M059J (cell line): ENCODE measurements at places on chromosomes 13 and 19.

DNA sequence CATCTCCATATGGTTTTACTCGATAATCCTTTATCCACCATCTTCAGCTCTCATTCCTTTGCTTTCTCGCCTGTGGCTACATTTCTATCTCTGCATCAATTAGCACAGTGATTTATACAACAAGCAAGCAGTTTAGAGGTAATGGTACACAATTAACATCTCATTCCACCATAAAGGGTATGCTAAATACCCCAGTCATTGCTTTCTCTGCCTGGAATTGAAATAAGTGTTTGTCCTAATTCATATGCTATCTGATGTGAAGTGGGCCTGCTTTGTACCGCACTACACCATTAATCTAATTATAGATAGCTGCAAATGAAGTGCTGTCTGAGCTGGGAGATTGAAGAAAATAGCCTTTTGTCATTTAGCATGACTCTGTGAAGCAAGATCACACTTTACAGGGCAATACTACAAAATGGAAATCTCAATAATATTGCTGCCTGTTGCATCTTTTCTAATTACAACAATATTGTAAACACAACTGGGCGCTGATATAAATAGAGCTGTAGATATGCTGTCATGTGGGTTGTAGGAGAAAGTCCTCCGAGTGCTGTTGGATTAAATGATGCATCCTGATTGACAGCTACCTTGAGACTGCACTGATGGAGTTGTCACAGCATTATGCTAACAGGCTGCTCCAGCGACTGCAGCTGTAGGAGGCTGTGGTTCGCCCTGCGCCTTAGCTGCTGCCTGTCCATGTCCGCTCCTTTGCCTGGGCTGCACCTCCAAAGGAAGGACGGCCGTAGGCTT, 78.2 kb downstream of the GGACT start:
- no peak for DNase-seq

DNA sequence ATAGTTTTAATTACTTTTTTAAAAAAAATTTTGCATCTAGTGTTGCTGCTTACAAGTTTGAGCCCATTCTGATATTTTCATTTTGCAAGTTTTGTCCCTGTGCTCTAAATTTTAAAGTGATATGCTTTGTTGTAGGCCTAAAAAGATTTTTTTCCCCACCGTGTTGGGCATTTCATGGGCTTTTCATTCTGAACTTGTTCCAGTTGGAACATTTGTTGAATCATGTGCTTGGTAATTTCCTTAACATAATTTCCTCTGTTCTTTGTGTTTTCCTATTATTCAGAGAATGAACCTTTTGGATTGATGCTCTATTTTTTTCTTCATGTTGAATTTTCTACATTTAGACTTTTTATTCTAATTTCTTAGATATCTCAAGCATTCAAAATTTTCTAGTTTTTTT, 206.4 kb upstream of the SPRY2 start:
- no peak for DNase-seq

DNA sequence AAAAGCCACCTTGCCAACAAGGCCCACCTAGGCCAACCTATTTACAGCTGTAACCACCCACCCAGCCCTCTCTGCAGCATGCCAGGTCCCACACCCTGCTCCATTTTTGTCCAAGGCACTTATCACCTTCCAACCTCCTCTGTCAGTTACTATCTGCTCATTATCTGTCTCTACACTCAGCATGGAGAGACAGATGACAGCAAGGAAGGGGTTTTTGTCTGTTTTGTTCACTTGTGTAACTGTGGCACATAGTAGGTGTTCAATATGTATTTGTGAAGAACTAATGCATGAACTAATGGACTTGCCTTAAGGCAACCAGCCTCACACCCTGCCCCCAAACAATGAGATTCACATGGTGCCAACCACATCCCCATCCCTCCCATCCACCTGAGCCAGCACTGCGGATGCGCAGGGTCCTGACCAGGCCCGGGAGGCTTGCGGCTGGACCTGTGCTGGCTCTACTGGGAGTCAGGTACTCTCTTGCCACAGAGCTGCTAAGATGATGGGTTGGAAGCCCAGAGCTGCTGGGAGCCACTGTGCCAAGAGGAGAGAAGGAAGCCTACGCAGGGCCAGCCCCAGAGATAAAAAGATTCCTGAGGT, 17.3 kb downstream of the DEDD2 start:
- DNase-seq: no peak

DNA sequence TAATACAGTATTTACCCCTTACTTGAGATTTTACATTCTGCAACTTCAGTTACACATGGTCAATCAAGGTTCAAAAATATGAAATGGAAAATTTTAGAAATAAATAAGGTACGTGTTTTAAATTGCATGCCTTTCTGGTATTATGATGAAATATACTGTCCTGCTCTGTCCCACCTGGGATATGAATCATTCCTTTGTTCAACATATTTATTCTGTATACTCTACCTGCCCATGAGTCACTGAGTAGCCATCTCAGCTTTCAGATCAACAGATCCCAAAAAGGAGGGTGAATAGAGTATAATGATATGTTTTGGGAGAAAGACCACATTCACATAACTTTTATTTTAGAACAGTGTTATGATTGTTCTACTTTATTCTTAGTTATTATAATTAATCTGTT, 37.8 kb downstream of the STOML3 start:
- no peak for DNase-seq

DNA sequence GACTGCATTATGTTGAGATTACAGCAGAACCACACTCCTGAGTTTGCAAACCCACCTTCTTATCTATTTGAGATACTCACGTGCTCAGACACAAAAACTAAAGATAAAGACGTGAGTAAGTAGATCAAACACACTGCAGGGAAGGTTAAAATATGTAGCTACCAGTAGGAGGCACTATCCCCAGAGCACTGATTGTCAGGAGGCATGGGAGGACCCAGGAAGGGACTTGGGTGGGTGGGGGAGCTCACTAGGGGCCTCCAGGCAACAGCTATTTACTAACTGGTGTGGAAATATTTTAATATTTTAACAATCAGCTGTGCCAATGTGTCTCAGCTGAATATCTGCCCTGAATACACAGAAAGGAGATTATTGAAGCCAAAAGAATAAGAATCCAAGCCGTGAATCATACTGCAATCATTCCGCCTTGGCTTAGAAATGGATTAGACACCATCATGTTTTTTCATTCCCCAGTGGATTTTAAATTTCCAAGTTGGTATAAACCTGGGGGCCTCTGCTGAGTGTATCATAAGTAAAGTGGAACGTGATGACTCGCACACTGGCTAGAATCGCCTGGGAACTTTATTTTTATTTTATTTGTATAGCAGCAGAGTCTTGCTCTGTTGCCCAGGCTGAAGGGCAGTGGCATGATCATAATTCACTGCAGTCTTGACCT, 73.2 kb upstream of the CACNA1A start:
- peak; percentile 70 for DNase-seq

DNA sequence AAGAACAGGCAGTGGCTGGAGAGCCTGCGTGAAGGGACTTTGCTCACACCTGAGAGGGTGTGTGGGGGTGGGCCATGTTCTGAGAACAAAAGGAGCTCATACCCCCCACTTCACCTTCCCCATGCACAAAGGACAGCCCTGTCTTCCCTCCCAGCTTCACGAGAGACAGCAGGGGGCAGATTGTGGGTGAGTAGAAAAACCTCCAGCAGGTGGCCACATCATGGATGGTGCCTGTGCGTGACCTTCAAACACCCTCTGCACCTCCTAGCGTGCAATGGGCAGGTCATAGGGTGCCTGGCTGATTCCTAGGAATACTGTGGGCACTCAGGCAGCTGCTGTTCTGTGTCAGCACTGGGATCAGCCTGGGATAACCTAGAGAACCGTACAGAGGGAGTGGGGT, 36.3 kb upstream of the PSG9 start:
- DNase-seq: no peak

- DNase-seq: no peak
Measured at GRCh38 chr13:30042272-30042671, 191.9 kb upstream of the UBL3 start.

DNA sequence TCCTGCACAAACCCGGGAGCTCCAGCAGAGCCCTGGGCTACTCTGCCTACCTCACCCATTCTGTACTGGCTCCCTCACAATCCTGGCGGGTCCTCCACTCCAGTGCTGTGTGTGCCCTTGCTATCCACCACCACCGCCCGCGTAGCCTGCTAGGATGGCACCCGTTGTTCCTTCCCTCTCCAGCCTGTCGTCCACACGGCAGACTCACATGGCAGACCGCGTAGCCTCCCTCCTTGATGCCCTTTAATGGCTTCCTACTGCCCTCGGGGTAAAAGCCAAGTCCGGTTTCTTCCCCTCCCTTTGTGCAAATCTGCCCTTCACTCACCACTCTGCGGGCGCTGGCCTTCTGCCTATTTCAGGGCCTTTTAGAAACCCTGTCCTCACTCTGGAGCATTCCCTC, 106.6 kb downstream of the RAB20 start:
- DNase-seq: no peak

GRCh38 chr19:6018786-6019185, 40.8 kb upstream of the RANBP3 start:
- no peak for DNase-seq

DNA sequence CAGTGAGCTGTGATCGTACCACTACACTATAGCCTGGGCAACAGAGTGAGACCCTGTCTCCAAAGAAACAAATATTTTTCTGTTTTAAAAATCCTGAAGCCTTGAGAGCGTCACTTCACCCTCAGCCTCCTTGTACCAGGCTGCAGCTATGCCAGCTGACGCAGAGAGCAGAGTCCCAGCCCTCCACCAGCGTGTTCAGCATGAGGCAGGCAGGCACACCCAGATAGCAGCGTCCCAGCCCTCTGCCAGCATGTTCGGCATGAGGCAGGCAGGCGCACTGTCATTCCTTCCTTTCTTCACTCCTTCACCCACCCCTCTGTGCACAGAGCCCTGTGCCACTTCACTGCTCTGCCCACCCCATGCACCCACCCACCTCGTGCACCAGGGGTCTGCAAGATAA, 43.3 kb upstream of the USE1 start:
- no peak for DNase-seq

- DNase-seq: peak; percentile 50
Measured at GRCh38 chr13:34654203-34654602, 287.9 kb upstream of the NBEA start.

- DNase-seq: peak; percentile 9
Measured at GRCh38 chr19:32674153-32674930, 638 bp downstream of the ANKRD27 start.

- no peak for DNase-seq
Measured at GRCh38 chr19:1468274-1468820, 10.7 kb downstream of the C19orf25 start.

- DNase-seq: no peak
Measured at GRCh38 chr13:47110833-47111240, 214.0 kb upstream of the HTR2A start.

DNA sequence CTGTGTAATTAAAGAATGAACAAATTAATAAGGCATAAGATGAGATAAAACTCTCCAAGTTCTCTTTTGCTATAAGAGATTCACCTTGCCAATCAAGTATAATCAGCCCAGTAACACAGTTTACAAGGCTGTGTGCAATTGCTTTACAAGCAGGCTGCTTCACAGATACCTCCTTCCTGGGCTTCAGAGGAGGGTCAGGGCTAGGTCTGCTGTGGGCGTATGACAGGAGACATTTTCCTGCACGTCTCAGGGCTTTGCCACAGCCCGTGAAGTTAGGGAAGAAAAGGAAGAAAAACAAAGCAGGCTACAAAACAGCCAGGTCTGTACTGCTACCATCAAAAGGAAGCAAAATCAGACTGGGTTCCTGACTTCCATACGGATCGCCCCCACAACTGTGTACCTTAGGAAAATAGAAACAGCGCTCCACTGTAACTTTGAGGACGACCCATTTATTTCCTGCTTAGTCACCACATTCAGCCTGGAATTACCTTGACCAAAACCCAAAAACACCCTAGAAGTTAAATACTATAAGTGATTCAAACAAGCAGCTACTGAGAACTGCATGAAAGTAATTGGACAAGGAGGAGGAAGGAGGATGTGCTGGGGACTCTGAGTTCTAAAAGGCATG, 12.4 kb downstream of the EFNB2 start:
- DNase-seq: peak; percentile 19

DNA sequence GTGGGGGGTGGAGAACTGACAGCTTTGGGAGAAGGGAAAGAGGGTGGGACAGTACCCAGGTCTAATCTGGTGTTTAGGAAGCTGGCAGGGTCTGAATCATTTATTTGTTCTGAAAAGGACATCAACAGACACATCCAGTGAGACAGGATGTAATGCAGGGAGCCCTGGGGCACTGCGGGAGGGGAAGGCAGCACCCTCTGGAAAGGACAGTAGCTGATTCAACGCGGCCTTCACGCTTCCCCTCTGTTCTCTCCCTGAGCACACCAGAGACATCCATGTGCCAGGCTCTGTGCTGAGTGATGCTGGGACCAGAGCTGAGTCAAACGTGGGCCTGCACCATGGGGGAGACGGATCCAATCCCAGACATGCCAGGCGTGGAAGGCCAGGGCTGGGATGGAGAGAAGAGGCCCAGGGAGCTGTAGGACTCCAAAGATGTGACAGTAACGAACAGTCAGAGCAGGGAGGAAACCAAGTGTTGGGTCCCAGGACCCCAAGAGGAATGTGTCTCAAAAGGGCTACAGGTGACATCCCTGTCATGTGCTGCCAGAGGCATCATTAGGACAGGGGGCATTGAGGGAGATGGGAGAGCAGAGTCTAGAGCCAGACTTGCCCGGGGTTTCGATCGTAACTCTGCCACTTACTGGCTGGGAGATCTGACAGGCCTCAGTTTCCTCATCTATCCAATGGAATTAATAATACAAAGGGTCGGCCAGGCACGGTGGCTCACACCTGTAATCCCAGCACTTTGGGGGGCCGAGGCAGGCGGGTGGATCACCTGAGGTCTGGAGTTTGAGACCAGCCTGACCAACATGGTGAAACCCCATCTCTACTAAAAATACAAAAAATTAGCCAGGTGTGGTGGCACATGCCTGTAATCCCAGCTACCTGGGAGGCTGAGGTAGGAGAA, 1.7 kb downstream of the ETFB start:
- DNase-seq: peak; percentile 74

DNA sequence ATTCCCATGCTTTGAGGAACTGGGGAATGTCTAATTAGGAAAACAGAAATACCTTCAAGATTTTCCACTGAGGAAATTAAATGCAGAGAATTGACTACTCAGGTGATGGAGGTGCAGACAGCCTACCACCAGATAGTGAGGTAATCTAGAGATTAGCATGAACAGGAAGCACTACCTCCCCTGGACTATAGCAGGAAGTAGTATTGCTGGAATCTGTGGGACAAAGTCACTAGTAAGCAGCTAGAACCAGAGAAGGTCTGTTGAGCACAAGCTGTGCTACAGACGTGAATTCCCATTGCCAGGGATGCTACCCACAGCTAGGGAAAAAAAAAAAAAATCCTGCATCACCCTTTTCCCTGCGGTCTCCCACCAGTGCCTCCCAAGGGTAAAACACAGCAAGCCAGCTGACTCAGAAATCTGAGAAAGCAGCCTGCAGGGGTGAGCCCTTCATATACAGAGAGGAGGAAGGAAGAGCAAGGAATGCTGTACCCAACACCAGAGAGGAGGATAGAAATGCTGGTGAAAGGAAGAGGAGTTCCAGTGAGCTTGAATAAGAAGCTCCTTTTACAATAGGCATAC, 10.2 kb downstream of the ENOX1 start:
- no peak for DNase-seq

GRCh38 chr19:11814700-11815035, 595 bp downstream of the ZNF440 start:
- no peak for DNase-seq

- DNase-seq: no peak
Measured at GRCh38 chr19:6806488-6806887, 34.0 kb downstream of the VAV1 start.
